ENCODE measurements at places on chromosomes 5 and 9.

GRCh38 chr9:72205513-72205912, 56.3 kb downstream of the GDA start:
- DNase-seq: no peak

DNA sequence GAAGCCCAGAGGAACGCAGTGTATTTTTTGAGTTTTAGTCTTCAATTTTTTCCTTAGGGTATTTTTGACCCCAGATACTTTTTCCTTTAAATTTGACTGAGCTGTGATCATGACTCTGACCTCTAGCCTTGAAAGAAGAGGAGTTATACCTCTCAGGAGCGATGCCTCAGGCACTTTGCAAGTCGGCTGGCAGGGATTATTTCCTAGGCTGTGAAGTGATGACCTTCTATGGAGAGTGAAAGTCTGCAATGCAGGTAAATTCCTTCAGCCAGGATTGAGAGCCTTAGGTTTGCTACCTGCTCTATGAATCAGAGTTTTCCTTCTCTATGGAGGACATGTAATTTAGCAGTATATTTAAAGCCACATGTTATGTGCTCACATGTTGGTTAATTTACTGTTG, 10.8 kb upstream of the NUDT12 start:
- no peak for DNase-seq

DNA sequence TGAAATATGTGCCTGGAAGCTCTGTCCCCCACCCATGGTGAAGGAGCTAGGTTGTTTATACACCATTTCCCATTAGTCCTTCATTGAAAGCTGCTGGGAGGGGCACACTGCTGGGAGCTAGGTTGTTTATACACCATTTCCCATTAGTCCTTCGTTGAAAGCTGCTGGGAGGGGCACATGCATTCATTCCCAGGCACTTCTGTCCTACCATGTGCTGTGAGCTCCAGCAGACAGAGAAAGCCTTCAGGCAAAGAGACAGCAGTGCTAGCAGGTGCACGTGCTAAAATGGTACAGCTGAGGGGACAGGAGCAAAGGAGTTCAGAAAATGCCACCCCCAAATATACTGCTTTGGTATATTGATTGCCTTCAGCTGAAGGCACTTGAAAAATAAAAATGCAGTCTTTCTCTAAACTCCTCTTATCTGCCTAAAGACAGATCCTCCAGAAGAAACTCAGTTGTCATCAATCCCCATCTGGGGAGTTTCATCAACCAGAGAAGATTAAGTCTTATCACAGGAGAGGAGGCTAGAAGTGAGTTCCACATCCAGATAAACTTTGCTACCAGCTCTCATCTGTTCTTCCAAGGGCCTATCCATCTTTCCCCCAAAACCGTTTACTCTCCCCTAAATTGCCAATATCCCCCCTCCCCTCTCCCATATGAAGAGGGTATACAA, 27.7 kb upstream of the DAPK1 start:
- DNase-seq: no peak

- no peak for DNase-seq
Observed at GRCh38 chr9:36995927-36996705, 38.0 kb downstream of the PAX5 start.

DNA sequence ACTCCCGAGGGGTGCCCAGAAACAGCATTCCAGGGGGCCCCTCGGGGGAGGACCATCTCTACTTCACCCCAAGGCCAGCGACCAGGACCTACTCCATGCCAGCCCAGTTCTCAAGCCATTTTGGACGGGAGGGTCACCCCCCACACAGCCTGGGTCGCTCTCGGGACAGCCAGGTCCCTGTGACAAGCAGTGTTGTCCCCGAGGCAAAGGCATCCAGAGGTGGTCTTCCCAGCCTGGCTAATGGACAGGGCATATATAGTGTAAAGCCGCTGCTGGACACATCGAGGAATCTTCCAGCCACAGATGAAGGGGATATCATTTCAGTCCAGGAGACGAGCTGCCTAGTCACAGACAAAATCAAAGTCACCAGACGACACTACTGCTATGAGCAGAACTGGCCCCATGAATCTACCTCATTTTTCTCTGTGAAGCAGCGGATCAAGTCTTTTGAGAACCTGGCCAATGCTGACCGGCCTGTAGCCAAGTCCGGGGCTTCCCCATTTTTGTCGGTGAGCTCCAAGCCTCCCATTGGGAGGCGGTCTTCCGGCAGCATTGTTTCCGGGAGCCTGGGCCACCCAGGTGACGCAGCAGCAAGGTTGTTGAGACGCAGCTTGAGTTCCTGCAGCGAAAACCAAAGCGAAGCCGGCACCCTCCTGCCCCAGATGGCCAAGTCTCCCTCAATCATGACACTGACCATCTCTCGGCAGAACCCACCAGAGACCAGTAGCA, 83.9 kb downstream of the GOLPH3 start:
- no peak for DNase-seq

DNA sequence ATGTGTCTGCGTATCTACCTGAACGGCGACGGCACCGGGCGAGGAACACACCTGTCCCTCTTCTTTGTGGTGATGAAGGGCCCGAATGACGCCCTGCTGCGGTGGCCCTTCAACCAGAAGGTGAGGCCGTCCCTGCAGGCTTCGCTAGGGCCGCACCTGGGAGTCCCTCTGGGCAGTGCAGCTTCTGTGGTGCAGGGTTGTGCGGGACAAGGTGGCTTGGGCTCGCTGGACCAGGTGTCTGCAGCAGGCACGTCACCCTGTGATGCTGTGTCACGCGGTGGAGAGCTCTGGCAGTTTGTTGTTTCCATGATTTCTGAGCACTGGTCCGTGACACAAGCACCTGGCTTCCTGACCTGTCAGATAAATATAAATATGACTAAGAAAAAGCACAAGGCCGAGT, 20.7 kb downstream of the FBXW5 start:
- DNase-seq: no peak

GRCh38 chr9:16664211-16664610, 206.3 kb downstream of the BNC2 start:
- no peak for DNase-seq

DNA sequence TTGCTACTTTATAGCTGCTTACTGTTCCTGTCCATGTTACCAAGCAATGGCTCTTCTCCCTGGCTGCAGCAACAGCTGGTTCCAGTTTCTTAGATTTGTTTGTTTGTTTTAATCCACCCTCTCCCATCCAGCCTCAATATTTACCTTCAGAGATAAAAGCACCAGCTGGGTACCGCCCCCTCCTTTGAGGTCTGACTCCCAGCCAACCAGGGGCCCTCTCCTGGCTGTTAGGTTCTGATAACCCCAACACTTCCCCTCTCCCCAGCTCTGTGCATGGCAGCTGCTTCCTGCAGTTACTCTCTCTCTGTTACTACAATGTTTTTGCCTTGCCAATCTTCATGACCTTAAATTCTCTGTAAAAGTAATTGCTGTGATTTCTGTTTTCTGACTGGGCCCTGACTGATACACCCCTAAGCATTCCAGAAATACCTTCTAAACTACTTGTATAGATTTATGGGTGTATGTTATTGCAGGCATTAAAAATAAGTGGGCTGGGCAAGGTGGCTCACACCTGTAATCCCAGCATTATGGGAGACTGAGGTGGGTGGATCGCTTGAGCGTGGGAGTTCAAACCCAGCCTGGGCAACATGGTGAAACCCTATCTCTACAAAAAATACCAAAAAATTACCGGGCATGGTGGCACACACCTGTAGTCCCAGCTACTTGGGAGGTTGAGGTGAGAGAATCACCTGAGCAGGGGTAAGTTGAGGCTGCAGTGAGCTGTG, 2.6 kb upstream of the GCNT1 start:
- no peak for DNase-seq

DNA sequence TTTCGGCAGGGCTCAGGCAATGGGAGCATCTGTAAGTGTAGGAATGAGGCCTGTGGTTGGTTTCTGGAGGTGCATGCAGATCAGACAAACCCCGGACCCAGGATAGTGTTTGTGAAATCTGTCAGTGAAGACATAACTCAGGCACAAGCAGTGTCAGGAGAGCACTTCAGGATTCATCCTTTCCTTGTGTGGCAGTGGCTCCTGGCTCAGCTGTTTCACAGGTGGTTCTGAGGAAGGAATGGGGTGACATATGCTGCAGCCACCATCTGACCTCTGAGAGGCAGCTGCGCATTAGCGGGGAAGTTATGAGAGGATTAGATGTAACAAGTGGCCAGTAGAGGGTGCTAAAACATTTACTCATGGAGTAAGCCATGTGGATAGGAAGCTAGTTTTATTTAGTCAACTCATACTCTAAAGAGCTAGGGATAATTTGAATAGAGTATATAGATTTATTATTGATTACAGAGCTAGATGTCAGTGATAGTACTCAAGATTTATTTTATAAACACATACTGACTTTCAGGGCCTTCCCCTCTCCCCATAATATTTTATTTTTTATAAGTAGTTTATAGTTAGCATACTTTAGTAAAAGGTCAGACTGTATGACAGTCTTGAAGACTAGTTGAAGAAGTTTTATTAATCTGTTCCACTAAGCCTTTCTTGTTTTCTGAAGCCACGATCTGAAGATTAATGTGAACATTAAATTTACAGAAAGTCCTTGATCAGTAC, 28.4 kb downstream of the NNT start:
- peak; percentile 63 for DNase-seq

- DNase-seq: no peak
Observed at GRCh38 chr5:24645483-24645882, 705 bp upstream of the CDH10 start.

- no peak for DNase-seq
Observed at GRCh38 chr5:168015506-168015905, 275.9 kb upstream of the WWC1 start.

- DNase-seq: no peak
Observed at GRCh38 chr9:34588671-34589635, 571 bp downstream of the CNTFR start.

DNA sequence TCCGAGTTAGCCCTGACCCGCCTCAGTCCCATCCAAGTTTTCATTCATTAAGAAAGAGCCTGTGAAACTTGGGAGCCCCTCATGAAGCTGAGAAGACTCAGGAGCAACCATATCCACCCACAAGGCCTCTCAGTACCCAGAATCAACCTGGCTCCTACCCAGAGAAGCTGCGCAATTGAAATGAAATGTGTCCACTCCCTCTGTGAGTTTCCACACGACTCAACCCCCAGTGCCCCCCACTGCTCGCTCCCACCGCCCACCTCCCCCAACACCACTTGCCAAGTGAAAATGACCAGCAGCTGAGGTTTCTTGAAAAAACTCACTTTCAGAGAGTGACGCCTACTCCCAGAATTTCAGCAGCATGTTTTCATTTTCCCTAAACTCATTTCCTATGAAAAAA, 104.6 kb downstream of the CDK5RAP2 start:
- no peak for DNase-seq

DNA sequence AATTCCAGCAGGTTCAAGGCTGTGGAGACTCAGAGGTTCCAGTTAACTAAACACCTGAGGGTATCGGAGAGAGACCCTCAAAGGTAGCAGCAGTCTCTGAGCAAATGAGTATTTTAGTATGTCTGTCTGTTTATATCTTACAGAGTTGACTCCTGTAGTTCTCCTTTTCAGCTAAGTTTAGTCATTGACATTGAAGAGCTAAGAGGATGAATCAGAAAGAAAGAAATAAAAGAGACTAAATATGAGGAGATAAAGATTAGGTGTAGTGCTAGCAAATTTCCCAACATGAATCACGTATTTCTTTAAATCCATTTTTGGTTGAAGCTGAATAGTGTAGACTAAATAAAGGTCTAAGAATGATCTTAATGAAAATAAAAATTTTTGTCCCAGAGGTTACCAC, 474.0 kb upstream of the RGMB start:
- no peak for DNase-seq

DNA sequence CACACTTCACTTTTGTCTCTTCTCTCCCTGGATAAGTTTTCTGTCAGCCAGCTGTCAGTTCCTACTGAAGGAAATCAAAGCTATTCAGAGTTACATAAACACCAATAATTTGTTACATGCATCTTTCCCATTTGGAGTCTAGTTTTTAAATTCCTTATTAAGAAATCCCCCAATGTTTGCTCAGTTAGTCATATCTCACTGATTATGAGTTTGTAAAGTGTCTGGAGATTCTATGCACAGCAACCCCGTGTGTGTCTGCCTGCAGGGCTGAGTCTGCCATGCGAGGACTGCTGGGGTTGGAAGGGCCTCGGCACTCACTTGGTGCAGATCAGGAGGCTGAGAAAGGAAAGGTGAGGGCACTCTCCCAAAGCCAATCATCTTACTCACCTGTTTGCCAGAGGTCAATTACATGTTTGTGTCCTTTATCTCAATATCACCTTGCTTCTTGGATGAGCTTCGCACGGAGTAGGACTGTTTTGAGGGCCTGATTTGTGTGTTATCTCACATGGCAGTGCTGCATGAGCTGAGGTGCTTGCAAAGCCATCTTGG, 3.3 kb downstream of the ANKRD34B start:
- DNase-seq: no peak

GRCh38 chr5:93677359-93677891, 64.0 kb downstream of the POU5F2 start:
- peak; percentile 79 for DNase-seq

- DNase-seq: no peak
Observed at GRCh38 chr5:151087486-151087885, 6.7 kb upstream of the TNIP1 start.

- no peak for DNase-seq
Observed at GRCh38 chr5:158992037-158992740, 107.5 kb downstream of the EBF1 start.

DNA sequence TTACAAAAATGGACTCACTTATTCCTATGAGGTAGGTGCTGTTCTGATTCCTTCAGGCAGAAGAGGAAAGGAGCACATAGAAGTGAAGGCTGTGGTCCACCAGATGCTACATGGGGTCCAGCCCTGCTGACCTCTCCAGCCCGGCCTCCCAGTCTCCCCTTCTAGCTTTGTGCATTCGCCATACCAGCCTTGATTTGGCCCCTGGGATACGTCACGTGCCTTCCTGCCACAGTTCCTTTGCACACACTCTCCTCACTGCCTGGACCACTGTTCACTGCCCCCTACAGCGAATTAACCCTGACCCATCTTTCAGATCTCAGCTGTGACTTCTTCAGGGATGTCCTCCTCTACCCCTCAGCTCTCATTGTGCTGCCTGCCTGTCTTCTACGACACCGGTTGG, 32.6 kb downstream of the FGF1 start:
- DNase-seq: no peak

DNA sequence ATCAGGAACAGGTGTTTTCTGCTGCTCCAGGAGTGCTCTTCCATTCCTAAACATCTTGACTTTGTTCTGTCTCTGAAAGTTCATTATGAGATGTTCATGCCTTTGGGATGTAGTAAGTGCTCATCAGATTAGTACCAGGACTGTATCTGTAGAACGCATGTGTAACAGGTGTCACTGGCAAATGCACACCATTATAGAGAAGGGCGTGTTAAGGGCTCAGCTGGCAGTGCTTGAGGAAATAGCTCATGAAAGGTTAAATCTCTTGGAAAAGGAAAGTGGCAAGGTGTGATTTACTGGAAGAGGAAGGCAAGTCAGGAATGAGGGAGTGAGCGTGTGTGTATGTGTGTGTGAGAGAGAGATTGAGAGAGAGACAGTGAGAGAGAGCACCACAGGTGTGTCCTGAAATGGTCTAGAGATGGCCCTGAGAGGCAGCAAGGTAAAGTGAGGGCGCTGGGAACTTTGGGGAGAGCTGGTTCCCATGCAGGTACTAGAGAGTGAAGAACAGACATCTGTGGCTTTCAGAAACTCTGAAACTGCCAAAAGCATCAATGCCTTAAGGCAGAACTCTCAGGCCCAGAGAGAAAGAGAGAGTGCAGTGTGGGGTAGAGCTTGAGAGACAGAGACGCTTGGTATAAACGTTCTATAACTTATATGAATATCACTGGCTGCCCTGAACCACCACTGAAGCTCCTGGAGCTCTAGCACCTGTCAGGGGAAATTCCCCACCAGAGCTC, 13.7 kb upstream of the CXCL14 start:
- no peak for DNase-seq

GRCh38 chr5:105952875-105953274, 1717.9 kb downstream of the EFNA5 start:
- no peak for DNase-seq

- DNase-seq: no peak
Observed at GRCh38 chr9:93295031-93295430, 111.1 kb downstream of the WNK2 start.
